ENCODE measurements at places on chromosomes 7 and 10.

- no peak for DNase-seq
Observed at GRCh38 chr7:7596176-7596575, 29.5 kb downstream of the MIOS start.

DNA sequence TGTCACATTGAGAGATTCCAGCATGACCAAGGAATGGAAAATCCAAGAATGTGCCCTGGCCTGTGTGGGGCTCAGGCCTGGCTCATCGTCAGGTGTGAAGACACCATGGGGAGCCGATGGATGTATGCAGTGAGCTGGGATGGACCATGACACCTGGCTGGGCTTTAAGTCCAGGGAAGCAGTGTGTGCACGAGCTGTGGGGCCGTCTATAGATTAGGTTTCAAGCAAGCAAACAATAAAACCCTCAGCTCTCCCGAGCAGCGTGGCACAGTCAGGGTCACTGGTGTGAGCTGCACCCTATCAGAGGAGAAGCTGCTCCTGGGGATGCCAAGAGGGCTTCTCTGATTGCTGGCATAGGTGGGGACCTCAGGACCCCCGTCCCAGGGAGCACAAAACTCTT lies 50.5 kb upstream of the DLG5 start:
- no peak for DNase-seq

- peak; percentile 38 for DNase-seq
Observed at GRCh38 chr7:142463401-142463850, 205.6 kb upstream of the PRSS58 start.

DNA sequence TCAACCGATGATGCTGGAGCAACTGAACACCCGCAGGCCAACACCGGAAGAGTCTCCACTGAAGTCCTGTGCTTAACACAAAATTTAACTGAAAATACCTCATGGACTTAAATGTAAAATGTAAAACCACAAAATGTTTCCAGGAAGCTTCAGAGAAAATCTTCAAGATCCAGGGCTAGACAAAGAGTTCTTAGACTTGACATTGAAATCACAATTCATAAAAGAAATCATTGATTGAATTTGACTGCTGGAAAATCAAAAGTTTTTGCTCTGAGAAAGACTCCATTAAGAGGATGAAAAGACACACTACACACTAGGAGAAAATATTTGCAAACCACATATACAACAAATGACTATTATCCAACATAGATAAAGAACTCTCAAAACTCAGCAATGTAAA lies 234.7 kb upstream of the PPP2R2D start:
- DNase-seq = no peak

DNA sequence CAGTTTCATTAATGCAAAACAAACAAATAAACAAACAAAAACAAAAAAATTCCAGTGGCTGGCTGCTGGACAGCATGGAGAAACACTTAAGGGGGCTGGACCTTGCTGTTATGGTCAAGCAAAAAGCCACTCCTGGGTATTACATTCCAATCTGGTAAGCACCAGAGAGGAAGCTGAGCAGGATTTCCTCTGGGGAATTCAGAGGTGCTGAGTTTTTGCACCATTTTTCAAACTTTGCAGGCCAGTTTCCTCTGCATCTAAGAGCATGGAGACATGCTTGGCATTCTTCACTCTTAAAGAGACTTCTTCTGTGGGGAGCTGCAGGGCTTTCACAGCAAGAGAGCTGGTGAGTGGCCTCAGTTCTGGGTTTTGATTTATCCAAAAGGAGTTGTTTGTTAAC lies 84.5 kb downstream of the FZD1 start:
- DNase-seq = no peak

DNA sequence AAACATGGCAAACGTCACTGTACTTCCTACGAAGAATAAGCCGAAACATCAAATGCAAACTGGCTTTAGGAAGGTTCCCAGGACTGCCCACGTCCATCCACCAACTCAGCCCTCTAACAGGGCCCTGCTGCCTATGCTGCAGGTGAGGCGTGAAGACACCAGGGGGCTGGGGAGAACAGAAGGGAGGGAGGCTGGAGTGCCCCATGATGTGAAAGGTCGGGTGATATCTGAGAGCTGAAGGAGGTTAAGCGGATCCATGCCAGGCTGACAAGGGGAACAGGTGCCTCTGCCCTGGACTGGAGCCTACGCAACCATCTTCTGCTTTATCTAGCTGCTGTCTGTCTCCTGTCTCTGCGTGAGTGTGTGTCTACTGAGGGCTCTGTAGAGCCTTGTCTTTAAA lies 40.2 kb upstream of the ATP6V0A4 start:
- no peak for DNase-seq

DNA sequence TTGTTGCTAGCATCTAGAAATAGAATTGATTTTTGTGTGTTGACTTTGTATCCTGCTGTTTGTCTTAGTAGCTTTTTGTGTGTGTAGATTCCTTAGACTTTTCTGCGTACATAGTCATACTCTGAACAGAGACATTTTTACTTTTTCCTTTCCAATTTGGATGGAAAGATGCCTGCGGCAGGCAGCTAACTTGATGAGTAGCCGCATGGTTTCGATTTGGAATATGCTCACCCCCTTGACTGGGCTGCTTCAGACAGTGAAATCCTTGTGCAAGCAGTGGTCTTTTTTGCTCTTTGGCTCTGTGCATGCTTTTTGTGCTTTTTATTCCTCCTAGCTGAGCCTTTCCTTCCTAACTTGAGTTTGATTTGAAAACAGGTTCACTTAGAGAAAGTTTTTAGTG lies 71.8 kb downstream of the HHEX start:
- no peak for DNase-seq

GRCh38 chr10:112184052-112184371 lies 447 bp upstream of the GPAM start:
- DNase-seq = no peak

DNA sequence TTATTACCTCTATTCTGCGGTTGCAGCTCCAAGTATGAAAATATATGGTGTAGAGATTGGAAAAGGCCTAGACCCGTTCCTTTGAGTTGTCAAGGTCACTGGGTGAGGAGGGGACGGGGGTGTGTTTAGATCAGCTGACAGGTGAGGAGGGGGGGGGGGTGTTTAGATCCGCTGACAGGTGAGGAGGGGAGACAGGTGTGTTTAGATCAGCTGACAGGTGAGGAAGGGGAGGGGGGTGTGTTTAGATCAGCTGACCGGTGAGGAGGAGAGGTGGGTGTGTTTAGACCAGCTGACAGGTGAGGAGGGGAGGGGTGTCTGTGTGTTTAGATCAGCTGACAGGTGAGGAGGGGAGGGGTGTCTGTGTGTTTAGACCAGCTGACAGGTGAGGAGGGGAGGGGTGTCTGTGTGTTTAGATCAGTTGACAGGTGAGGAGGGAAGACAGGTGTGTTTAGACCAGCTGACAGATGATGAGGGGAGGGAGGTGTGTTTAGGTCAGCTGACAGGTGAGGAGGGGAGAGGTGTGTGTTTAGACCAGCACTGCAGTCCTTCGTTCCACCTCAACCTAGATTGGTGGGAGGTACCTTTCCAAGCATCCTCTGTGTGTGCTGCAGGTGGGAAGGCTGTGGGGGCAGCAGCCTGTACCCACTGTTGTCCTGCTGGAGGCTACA lies 655.0 kb upstream of the ADARB2 start:
- DNase-seq = no peak

DNA sequence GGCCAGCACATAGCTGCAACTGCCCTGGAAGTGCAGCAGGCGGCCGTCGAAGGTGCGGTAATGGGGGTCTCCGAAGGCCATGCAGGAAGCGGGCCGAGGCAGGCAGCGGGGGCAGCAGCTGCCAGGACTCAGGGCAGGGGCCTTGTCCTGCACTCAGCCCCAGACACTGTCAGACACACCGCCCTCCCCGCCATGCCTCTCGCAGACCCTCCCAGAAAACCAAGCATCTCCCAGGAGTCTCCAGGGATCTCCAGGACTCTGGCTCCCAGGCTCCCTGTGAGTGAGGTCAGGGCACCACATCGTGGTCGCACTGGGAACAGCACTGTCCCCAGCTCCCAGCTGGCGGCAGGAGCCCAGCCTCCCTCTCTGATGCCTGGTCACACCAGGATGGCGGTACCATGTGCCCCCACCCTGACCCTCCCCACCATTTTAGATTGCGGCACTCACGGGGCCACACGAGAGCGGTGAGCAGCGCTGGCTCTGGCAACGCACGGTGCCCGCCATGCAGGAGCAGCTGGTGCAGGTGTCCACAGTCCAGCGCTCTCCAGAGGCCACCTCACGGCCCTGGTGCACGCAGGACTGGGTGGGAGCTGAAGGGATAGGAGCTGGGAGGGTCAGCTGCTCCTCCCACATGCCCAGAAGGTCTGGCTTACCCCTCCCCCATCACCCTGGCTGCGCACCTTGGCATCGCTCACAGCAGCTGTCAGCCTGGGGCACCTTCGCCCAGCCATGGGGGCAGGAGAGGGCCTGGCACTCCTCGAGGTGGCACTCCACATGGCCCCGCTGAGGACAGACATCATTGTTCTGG lies 17.5 kb downstream of the ATP6V1F start:
- peak; percentile 44 for DNase-seq

- DNase-seq = no peak
Observed at GRCh38 chr7:50415844-50416364, 34.2 kb downstream of the FIGNL1 start.

- peak; percentile 88 for DNase-seq
Observed at GRCh38 chr7:128791121-128791971, at the start of gene CCDC136. Gene CCDC136 (plus strand): TSS chr7:128791968. CDS start chr7:128792412, 444 bp downstream.

- peak; percentile 32 for DNase-seq
Observed at GRCh38 chr7:151850491-151851124, 26.3 kb downstream of the PRKAG2 start.

DNA sequence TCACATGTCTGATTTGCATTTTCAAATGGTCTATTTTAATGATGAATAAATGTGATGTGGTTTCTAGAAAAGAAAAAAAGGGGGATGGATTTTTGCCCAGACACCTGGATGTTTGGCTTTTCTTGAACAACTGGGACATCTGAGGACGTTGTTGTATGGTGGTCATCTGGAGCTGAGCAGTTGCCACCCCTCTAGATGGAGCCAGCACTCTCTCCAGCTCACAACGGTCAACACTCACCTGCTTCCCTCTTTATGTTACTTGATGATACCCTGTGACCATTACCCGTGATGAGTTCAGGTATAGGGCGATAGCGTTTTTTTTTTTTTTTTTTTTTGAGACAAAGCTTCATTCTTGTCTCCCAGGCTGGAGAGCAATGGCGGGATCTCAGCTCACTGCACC lies 30.1 kb upstream of the PAXIP1 start:
- no peak for DNase-seq

- DNase-seq = no peak
Observed at GRCh38 chr10:67861750-67862432, 22.6 kb upstream of the SIRT1 start.

All from stimulated activated CD4-positive, alpha-beta T cell treated with anti-CD3 and anti-CD28 coated beads, Interleukin-15, amount 100 ng/mL, for 24 hours (primary cell).